ENCODE measurements at places on chromosomes 6 and 20.

DNA sequence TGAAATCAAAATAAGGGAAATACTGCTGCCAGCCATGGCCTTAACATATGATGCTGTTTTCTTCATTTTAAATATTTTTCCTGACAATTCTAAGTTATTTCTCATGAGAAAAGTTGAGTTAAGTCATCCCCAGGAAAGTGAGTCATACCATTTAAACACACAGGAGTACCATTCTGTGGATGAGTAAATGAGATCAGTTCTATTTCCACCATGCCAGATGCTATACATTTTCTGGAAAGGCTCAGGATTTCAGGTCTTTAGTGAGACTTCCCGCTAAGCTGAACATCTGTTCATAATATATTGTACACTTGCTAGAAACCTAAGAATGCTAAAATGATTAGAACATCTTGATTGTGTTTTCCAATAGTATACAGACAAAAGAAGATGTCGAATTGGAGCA is 256.2 kb upstream of the MANEA start:
- DNase-seq, result no peak

GRCh38 chr6:107105511-107106116 is 9.7 kb downstream of the BEND3 start:
- no peak for DNase-seq

- DNase-seq, result no peak
Observed at GRCh38 chr6:116400328-116400727, 29.6 kb downstream of the DSE start.

- DNase-seq, result no peak
Observed at GRCh38 chr6:113475392-113475791, 381.8 kb upstream of the MARCKS start.

- DNase-seq, result no peak
Observed at GRCh38 chr6:52340603-52340880, 21.4 kb upstream of the PAQR8 start.

DNA sequence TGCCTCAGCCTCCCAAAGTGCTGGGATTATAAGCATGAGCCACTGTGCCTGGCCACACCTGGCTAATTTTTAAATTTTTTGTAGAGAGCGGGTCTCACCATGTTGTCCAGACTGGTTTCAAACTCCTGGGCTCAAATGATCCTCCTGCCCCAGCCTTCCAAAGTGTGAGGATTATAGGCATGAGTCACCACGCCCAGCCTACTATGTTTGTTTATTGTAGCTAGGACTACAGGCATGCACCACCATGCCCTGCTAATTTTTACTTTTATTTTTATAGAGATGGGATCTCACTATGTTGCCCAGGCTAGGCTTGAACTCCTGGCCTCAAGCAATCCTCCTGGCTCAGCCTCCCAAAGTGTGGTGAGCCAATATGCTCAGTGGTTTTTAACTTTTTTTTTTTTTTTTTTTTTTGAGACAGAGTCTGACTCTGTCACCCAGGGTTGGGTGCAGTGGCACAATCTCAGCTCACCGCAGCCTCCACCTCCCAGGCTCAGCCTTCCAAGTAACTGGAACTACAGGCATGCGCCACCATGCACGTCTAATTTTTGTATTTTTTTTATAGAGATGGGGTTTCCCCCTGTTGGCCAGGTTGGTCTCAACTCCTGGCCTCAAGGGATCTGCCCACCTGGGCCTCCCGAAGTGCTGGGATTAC is 12.0 kb upstream of the DDX43 start:
- no peak for DNase-seq

DNA sequence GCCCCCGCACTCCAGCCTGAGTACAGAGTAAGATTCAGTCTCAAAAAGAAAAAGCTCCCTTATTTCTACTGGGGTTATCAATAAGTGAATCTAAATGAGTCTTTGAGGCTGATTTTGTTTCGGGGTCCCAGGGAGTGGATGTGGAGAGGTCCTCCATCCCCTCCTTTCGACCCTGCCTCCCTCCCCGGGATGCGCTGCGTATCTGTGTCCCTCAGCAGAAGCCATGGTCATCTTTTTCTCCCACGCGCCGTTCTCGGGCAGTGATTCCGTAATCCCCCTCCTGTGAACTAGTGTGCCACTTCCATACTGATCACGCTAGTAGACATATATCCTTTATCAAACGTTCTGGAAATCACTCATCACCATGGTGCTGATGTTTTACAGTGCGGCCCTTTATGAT is 152.9 kb downstream of the CDH4 start:
- no peak for DNase-seq

DNA sequence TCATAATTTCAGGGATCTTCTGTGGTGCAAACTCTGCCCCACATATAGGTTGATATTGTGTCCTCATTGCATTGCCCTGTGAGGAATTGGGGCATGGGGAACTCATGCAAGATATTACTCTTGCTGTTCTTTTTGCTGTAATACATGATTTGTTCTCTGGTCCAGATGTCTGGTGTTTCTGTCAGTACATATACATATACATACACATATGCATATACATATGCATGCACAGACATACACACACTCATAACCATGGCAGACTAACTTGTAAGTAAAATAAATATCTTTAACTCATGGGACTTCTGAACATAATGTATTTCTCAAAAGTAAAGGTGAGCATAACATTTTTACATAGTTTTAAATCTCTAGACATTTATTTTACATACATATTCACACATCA is 438.3 kb downstream of the CD109 start:
- no peak for DNase-seq

DNA sequence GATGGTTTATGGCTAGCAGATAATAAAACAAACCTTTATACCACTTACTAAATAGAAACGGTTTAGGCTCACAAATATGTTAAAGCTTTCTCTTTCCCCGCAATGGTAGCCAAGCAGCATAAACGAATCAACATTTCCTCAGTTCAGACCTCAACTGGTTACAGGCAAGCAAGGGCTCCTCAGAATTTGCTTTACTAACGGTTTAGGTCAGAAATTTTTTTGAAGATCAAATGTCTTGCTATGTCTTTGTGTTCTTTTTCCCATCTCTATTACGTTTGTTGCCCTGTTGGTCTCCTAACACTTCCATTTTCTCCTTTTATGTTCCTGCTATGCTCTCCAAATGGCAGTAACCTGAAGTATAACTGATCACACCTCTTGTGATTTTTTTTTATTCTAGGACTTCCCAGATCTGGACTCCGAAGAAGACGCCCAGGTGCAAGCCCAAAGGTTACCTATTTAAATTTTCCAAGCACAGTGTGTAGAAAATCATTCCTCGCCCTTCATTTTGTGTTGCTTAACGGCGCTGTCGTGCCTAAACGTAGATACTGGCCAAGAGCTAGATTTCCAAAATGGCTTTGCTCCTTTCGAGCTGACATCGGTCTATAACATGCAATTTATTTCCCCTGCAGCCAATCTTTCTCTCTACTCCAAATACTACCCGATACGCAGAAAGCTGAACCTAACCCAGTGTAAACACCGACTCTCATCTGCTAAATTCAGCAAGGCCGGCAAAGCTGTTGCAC is 717 bp upstream of the ASF1A start:
- DNase-seq, result peak; percentile 68

DNA sequence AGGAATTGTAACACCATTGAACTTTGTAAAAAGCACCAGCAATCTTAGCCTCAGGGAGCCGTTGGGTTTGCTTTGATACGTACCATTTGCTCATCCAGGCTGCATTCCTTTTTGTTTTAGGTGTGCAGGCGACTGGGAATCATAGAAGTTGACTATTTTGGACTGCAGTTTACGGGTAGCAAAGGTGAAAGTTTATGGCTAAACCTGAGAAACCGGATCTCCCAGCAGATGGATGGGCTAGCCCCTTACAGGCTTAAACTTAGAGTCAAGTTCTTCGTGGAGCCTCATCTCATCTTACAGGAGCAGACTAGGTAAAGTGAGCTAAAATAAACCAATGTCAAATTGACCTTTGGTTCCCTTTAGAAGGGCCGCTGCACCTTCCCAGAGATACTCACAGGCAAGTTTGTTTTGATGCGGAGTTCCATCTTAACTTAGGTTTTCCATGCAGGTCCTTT is 1.6 kb downstream of the MYLIP start:
- DNase-seq, result no peak

GRCh38 chr6:53041356-53041755 is 23.8 kb upstream of the FBXO9 start:
- DNase-seq, result no peak

GRCh38 chr20:60403105-60403741 is 445.0 kb downstream of the CDH26 start:
- DNase-seq, result no peak

DNA sequence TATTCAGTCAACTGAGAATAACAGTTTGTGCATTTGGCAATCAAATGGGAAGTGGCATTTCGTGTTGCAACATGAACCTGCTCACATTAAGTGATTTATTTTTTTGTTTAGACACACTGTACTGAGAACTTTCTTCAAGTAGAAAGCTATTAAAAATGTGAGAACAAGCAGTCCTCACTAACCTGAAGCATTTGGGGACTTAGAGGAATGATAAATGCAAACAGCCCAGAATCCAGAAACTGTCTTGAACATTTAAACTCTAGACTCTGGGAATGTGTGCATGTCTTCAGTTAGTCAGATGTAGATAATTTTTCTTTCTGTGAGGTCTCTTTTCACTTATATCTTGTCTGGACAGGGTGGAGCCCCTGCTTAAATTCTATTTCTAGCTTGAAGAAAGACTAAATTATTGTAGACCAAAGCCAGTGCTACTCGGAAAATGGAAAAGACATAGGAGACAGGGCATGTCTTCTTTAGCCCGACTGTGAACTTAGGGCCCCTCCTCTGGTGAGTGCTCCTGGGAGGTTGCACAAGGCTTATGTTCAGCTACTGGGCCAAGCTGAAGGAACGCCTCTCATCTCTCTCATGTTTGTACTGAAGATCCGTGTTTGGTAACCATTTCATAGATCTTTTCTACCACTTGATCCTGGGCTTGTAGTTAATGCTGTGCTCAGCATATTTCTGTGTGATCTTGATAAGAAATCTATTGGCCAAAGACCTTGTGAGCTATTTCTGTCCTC is 70.1 kb downstream of the SLX4IP start:
- DNase-seq, result no peak

GRCh38 chr6:139846538-139847456 is 472.3 kb upstream of the CITED2 start:
- DNase-seq, result no peak

DNA sequence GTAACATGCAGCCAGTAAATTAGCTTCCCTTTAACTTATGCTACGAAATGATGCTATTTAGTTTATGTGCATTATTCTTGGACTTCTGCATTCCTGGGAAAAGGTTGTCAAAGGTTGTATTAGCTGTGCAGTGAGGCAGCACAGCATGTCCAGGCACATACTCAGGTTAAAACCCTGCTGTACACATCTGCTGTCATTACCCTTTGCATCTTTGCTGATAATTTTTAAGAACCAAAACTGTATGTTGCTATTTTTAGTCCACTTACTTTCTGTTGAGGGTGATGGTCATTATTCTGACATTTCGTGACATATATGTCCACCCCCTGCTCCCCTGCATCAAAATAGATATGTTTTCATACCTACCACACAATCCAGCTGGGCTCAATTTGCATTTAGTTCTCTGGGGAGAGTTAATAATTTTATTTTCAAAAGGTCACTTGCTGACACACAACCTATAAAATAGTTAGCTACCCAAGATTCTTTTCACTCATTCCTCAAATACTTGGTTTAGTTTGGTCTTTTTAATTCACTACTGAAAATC is 142.5 kb upstream of the SPACA1 start:
- no peak for DNase-seq

- DNase-seq, result no peak
Observed at GRCh38 chr6:116405652-116406356, 35.1 kb downstream of the DSE start.

DNA sequence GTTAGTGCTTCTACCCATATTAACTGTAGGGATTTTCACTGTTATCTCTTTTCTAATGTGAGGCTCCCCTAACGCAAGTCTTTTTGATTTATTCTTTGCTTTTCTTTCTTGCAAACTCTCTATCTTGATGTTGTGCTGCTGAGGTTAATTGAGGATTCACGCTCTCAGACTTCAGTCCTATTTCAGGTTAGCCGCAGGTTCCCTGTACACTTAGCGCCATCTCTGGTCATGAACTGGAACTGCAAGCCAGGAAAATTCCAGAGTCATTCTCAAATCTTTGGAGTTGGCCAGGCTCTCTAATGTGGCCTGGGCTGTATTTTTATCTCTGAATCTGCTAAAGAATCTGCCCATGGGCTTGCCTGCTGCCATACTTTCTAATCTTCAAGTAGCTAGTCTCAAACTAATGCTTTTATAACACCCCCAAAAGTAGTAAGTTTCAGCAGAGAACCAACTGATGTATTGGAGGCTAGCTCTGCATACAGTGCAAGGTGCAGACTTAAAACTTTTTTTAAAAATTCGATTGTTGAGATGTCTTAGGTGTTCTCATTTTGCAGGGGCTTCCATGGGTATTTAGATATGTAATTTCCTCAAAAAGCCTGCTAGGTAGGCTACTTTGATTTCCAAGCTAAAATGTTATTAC is 91.1 kb upstream of the OPRM1 start:
- DNase-seq, result no peak

GRCh38 chr20:59784791-59785668 is 148.4 kb downstream of the SYCP2 start:
- DNase-seq, result no peak

GRCh38 chr6:158040051-158040803 is 58.6 kb downstream of the SYNJ2 start:
- DNase-seq, result no peak

GRCh38 chr6:128204616-128205015 is 303.8 kb upstream of the THEMIS start:
- no peak for DNase-seq

- DNase-seq, result no peak
Observed at GRCh38 chr20:43690943-43691598, 24.2 kb downstream of the MYBL2 start.

- DNase-seq, result no peak
Observed at GRCh38 chr20:41261790-41262717, 55.5 kb downstream of the ZHX3 start.

DNA sequence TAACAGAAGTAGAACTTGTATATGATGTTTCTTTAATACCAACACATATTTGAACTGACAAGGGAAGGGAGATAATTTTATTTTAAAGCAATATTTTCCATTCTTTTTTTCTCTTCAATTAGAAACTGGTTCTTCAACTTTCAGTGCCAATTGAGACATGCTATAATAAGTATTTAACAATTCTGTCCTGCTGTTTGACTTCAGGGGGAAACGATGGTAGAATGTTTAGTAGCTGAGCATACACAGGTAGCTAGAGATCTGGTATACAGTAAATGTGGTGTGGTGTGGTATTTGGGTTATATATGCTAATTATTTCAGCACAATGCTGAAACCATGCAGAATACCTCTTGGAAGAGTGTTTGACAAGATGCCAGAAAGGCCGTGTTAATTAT is 156.9 kb downstream of the ARID1B start:
- DNase-seq, result no peak

- no peak for DNase-seq
Observed at GRCh38 chr6:128425856-128426255, 94.5 kb downstream of the PTPRK start.
